ENCODE measurements at places on chromosomes 11 and 22. TPM values are rescaled to one million over a fixed set of nuclear protein-coding genes. Genes with fewer than 3 reads are reported as not detected.

DEFB131B gene
- total RNA-seq: not detected

PAMR1 gene
- total RNA-seq: 6.5 TPM

ME3 gene
- total RNA-seq: 31.4 TPM

HBB gene
- 9.5 TPM for total RNA-seq

TECTA gene
- 1.6 TPM for total RNA-seq

TMPRSS4 gene
- 6.4 TPM for total RNA-seq

- no peaks in the 10 kb centered on the region for H3K27me3 ChIP-seq
- H3K4me1 ChIP-seq: no peaks in the 10 kb centered on the region
- no peak overlapping the region for H3K27ac ChIP-seq
- H3K36me3 ChIP-seq: no peaks in the 10 kb centered on the region
- H3K4me3 ChIP-seq: no peak overlapping the region
- DNase-seq: no peak
Measured at GRCh38 chr11:27052668-27053067, 12.1 kb downstream of the BBOX1 start.

DNA sequence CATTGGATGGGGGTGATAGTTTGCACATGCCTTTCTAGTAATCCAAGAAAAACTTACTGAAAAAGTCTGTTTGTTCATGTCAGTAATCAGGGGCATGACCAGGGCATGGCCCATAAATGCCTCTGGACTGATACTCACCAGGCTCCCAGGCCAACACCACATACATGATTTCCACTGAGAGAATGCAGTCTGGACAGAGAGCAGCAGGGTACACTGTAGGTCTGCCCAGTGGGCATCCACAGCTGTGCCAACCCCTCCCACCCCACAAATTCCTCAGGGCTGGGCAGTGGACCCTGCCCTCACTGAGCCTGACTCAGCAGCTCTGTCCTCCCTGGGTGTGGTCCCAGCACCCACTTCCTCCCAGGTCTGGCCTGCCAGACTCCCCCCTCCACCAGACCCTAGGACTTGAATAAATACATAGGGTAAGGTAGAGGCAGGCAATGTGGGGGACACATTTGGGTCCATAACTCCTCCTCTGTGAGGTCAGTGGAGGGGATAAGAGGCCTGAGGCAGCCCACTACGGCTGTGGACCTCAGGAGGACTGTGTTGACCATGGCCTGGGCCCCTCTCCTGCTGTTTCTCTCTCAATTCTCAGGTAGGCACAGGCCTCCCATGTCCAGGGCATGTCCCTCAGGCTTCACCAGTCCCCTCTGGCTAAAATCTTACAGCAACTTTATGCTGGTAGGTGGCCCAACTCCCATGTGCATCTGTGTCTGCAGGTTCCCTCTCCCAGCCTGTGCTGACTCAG, 92.2 kb upstream of the TOP3B start:
- H3K4me3 ChIP-seq: no peak overlapping the region
- no peak overlapping the region for H3K27ac ChIP-seq
- no peaks in the 10 kb centered on the region for H3K36me3 ChIP-seq
- H3K27me3 ChIP-seq: no peaks in the 10 kb centered on the region

GRCh38 chr11:43905813-43906241, 25.2 kb downstream of the ALKBH3 start:
- H3K4me3 ChIP-seq: no peak overlapping the region
- no peaks in the 10 kb centered on the region for H3K27me3 ChIP-seq
- H3K36me3 ChIP-seq: peaks cover 6% of the 10 kb centered on the region
- H3K27ac ChIP-seq: no peak overlapping the region
- no peak for DNase-seq
- H3K4me1 ChIP-seq: peaks cover 7% of the 10 kb centered on the region

GRCh38 chr11:77278595-77279506, 22.6 kb downstream of the GDPD4 start:
- H3K27me3 ChIP-seq: no peaks in the 10 kb centered on the region
- DNase-seq: no peak
- H3K4me3 ChIP-seq: no peak overlapping the region
- no peak overlapping the region for H3K27ac ChIP-seq
- no peaks in the 10 kb centered on the region for H3K4me1 ChIP-seq

DNA sequence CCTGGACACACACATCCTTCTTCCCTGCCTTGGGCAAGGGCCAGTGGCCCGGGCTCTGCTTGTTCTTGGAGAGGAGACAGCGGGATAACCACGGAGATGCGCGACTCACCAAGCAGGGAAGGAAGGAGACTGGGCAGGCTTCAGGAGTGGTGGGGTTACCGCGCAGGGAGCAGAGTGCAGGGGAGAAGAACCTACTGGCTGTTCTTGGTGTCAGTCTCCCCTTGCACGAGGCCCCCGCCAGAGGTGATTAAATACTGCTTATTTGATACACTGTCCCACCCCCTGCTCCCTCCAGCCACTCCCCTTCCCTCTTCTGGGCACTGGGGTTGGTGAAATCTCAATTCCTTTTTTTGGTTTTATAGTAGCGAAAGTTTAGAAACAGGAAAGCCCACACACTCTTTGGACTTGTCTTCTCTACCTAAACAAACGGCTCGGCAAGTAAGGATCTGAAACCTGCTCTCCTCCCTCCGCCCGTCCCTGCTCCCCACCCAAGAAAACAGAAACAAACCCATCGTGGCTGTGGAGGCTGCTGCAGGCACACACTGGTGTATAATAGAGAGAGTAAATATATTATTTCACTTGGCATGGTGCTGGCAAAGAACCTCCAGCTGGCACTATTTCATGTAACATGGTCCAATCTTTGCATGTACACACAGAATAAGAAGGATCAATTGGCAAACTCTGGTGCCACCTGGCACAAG, 10.8 kb downstream of the LARGE2 start:
- DNase-seq: peak; percentile 89
- H3K27ac ChIP-seq: peak overlapping the region; percentile 63
- H3K4me1 ChIP-seq: peaks cover 16% of the 10 kb centered on the region
- no peaks in the 10 kb centered on the region for H3K36me3 ChIP-seq

DNA sequence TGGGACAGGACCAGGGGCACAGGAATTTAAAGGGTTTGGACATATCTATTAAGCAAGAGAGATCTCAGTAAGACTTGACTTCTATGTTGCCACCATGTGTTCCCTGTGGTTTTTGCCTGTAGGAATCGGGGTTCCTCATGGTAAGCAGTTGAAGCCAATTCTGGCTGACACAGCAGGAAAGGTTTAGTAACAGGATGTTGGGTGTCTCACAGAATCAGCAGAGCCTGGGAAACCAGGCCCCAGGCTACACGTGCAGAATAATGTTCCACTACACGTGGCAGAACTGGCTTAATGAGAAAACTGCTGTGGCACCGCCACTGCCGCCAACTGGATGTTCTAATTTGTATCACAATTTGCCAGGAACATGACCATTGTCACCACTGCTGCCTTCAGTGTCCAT, 264.6 kb upstream of the PLET1 start:
- no peak overlapping the region for H3K27ac ChIP-seq
- no peaks in the 10 kb centered on the region for H3K4me1 ChIP-seq

- no peak overlapping the region for H3K27ac ChIP-seq
- H3K27me3 ChIP-seq: no peaks in the 10 kb centered on the region
- no peak overlapping the region for H3K4me3 ChIP-seq
- no peak for DNase-seq
- H3K36me3 ChIP-seq: no peaks in the 10 kb centered on the region
Measured at GRCh38 chr11:121063728-121064127, 37.3 kb upstream of the TECTA start.

GRCh38 chr11:35859301-35859700, 84.6 kb upstream of the LDLRAD3 start:
- H3K27ac ChIP-seq: no peak overlapping the region
- no peaks in the 10 kb centered on the region for H3K36me3 ChIP-seq
- H3K4me3 ChIP-seq: no peak overlapping the region
- DNase-seq: no peak
- no peaks in the 10 kb centered on the region for H3K27me3 ChIP-seq
- H3K4me1 ChIP-seq: no peaks in the 10 kb centered on the region

DNA sequence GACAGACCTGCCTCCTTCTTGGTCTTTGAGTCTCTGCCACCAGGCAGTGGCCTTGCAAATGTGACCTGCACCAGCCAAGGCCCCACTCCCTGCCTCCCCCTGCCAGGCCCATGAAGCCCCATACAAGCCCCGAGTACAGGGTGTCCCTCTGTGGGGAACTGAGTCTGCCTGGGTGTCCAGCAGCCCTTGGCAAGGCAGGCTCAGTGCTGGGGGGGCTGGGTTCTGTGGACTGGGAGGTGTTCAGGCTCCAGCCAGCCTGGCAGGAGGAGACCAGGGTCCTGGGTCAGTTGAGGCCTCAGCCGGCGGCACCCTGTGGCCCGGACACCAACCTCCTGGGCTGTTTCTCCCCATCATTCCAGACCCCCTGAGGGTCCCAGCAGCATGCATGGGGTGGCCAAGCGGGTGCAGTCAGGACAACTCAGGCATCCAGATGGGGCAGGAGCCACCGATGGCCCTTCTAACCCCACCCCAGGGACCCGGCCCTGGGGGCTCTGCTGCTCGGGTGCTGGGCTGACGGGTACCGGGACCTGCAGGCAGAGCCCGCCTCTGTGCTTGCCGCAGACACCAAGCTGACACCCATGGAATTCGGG, 5.7 kb downstream of the MUC5AC start:
- H3K27ac ChIP-seq: no peak overlapping the region
- H3K27me3 ChIP-seq: no peaks in the 10 kb centered on the region
- no peaks in the 10 kb centered on the region for H3K36me3 ChIP-seq
- DNase-seq: no peak

- no peak overlapping the region for H3K27ac ChIP-seq
- no peaks in the 10 kb centered on the region for H3K27me3 ChIP-seq
- no peak for DNase-seq
- H3K36me3 ChIP-seq: no peaks in the 10 kb centered on the region
- peaks cover 3% of the 10 kb centered on the region for H3K4me1 ChIP-seq
- no peak overlapping the region for H3K4me3 ChIP-seq
Measured at GRCh38 chr11:3022300-3022967, 30.3 kb upstream of the NAP1L4 start.

DNA sequence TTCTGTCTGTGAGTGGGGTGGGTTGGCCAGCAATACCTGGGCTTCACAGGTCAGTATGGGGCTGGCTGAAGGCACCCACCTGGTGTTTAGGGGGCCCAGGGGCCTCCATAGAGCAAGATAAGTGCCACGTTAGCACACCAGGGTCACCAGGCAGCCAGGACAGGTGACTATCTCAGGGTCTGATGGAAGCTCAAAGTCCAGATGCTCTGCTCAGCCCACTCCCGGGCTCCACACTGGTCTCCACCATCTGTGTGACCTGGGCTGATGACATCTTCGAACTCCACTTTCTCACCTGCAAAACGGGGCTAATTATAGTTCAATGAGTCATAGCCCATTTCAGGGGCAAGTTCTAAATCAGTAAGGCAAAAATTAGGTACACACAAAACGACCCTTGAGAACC, 39.4 kb upstream of the PRDM11 start:
- H3K27ac ChIP-seq: no peak overlapping the region
- H3K36me3 ChIP-seq: no peaks in the 10 kb centered on the region
- H3K4me1 ChIP-seq: no peaks in the 10 kb centered on the region
- H3K4me3 ChIP-seq: no peak overlapping the region
- peaks cover 4% of the 10 kb centered on the region for H3K27me3 ChIP-seq
- DNase-seq: no peak

- no peak for DNase-seq
- no peaks in the 10 kb centered on the region for H3K4me1 ChIP-seq
- H3K27me3 ChIP-seq: no peaks in the 10 kb centered on the region
- H3K4me3 ChIP-seq: no peak overlapping the region
- H3K36me3 ChIP-seq: no peaks in the 10 kb centered on the region
- H3K27ac ChIP-seq: no peak overlapping the region
Measured at GRCh38 chr11:80390505-80390904, 949.7 kb upstream of the TENM4 start.

DNA sequence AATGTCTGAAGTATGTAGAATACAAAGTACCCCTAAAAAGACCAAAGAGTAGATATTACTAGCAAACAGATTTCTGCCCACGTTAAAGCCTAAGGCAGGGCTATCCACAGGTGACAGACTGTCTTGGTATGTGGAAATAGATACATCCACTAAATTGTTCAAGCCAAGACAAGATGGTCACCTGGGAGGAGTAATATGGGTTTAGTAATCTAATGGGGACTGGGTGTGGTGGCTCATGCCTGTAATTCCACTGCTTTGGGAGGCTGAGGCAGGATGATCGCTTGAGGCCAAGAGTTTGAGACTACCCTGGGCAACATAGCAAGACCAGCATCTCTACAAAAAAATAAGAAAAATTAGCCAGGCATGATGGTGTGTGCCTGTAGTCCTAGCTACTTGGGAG, 7.5 kb downstream of the SGSM3 start:
- no peaks in the 10 kb centered on the region for H3K4me1 ChIP-seq
- DNase-seq: no peak
- H3K36me3 ChIP-seq: no peaks in the 10 kb centered on the region
- H3K4me3 ChIP-seq: no peak overlapping the region

DNA sequence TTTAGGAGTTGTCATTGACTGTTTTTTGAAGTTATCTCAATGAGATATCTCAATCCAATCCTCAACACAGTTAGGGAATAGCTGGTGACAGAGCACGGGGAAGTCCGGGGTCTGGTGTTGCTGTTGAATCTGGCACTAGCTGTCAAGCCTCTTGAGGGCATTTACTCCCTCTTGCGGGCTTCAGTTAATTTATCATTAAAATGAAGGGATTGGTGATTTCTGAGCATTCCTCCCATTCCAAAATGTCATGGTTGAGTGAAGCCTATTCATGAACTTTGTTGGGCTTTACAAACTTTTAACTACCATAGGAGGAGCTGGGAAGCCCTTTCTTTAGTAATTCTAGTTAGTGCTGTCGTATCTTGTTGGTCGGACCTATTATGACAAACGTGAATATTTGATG, 40.2 kb downstream of the UVRAG start:
- no peak for DNase-seq
- H3K27ac ChIP-seq: no peak overlapping the region
- peaks cover 4% of the 10 kb centered on the region for H3K4me1 ChIP-seq
- H3K36me3 ChIP-seq: no peaks in the 10 kb centered on the region
- no peaks in the 10 kb centered on the region for H3K27me3 ChIP-seq

- peak; percentile 26 for DNase-seq
- H3K27me3 ChIP-seq: no peaks in the 10 kb centered on the region
- no peak overlapping the region for H3K27ac ChIP-seq
- H3K4me1 ChIP-seq: no peaks in the 10 kb centered on the region
- no peaks in the 10 kb centered on the region for H3K36me3 ChIP-seq
Measured at GRCh38 chr11:71420455-71421241, 27.5 kb downstream of the DHCR7 start.

GRCh38 chr22:37160027-37160426, 10.3 kb upstream of the IL2RB start:
- H3K36me3 ChIP-seq: no peaks in the 10 kb centered on the region
- DNase-seq: no peak
- no peak overlapping the region for H3K27ac ChIP-seq
- H3K4me3 ChIP-seq: no peak overlapping the region
- H3K4me1 ChIP-seq: no peaks in the 10 kb centered on the region
- H3K27me3 ChIP-seq: no peaks in the 10 kb centered on the region

DNA sequence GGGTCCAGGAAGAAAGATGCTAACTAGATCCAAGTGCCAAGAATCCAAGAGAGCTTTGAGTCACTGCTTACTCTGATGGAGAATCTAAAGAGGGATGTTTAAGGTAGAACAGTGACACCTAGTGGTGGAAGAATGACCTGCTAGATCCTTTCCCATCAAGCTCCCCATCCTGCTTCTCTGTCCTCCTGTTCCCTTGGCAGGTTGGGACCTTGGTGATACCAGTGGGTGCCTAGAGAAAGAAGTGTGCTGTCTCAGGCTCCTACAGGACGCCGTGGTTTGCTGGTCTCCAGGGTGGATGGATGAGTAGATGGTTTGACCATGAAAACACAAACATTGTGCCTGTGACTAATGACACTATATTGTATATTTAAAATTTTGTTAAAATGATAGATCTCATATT, 383.7 kb downstream of the TMEM135 start:
- no peaks in the 10 kb centered on the region for H3K4me1 ChIP-seq
- no peak overlapping the region for H3K4me3 ChIP-seq
- H3K27me3 ChIP-seq: no peaks in the 10 kb centered on the region
- peak; percentile 58 for DNase-seq

All from prostate gland (tissue), 2 donors.